ENCODE measurements at places on chromosomes 3 and 15.

- DNase-seq = no peak
Observed at GRCh38 chr3:10194328-10195071, 29.8 kb downstream of the IRAK2 start.

- DNase-seq = no peak
Observed at GRCh38 chr3:114863848-114864247, 283.2 kb downstream of the ZBTB20 start.

DNA sequence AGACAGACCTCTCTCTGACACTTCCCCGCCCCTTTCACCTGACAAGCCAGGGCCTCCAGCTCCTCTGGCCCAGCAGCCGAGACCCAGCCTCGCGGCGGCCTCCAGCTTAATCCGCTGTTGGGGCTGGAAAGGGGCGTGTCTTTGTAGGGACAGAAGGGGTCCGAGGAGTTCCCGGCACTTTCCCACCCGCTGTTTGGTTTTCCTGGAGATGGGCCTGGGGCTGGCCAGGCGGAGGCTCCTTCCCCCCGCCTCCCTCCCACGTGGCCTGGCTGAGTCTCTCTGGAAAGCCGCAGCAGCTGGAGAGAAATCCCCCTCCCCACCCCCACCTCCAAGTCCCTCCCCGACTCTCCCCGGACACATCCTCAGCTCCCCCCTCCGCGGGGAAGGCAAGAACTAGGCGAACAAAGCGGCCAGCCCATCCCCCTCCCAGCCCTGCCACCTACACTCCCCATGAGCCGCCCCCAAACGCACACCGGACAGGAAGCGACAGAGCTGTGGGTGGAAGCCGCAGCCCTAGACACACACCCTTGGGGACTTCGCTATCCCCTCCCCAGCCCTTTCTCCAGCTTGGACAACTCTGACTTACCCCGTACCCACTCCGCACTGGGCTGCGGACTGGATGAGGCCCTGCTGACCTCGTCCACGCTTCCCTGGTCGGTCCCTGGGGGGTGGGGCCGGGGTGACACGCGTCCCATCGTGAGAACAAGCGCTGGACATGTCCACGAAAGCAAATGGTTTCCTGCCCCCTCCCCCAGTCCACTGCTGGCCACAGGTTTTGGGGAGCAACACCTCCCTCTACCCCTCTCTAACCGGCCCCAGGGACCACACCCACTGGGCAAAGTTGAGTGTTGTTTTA, 1.2 kb downstream of the IGDCC4 start:
- no peak for DNase-seq

- no peak for DNase-seq
Observed at GRCh38 chr15:31434588-31435260, 108.1 kb downstream of the KLF13 start.

DNA sequence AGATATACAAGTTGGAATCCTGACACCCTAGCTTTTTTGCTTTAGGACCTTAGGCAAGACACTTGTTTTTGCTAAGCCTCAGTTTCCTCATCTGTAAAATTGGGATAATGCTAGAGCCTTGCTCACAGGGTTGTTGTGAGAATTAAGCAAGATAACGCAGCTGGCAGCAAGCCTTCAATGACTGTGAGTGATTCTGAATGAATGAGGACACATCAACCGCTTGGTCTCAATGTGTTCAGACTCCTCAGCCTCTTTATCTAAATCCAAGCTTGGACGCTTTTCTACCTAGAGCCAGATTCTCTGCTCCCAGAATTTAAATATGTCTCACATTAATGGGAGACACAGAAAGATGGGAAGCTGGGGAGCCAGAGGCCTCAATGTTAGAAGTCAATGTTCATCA, 11.8 kb upstream of the TLE3 start:
- no peak for DNase-seq

DNA sequence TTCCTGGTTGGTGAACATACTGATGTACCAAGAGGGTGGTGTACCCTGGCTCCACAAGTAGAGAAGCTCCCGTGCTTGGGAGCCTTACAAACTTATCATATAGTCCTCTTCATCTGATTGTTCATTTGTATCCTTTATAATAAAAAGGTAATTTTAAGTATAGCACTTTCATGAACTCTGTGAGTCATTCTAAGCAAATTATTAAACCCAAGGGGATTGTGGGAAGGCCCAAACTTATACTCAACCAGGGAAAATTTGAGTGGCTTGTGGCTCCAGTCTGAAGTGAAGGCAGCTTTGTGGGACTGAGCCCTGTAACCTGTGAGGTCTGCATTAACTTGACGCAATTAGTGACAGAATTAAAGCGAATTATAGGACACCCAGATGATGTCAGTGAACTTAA, 29.0 kb downstream of the TTBK2 start:
- DNase-seq = no peak

DNA sequence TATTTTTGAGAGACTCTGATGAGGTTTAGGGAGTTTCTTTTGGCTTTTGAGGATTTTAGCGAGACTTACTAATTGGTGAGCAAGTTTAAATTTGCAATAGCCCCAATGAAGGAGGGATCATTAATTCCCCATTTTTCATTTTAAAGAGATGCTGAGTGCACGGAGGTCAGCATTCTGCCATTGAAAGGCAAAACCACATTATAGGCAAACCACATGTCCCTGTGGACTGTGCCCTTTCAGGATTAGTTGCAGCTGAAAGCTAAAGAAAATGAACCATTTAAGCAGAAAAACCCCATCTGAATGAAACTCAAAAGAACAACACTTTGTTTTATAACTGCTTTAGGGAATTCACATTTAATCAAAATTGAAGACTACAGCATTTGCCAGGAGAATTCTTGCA, 246.5 kb downstream of the PDZRN3 start:
- no peak for DNase-seq

GRCh38 chr3:170589113-170589512, 3.2 kb upstream of the SLC7A14 start:
- DNase-seq = no peak

DNA sequence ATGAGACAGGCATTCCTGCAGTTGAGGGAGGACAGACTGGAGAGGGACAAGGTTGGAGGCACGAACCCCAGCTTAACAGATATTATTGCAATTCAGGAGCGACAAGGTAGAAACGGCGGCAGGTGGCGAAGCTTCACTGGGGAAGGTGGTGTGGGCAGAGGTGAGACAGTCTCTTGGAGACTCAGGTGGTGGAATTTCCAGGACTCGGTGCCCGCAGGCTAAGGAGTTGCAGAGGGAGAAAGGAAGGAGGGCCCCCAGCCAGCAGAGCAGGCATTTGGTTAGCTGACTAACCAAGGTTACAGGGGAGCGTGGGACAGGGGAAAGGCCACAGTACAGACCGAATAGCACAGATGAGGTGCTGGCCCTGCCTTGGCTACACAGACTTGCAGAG, 3.0 kb downstream of the FAM174B start:
- no peak for DNase-seq

GRCh38 chr3:119660474-119661440, at the start of gene POPDC2:
POPDC2 (minus strand) TSS chr3:119660589; CDS start chr3:119660423, 166 bp downstream.
- no peak for DNase-seq

DNA sequence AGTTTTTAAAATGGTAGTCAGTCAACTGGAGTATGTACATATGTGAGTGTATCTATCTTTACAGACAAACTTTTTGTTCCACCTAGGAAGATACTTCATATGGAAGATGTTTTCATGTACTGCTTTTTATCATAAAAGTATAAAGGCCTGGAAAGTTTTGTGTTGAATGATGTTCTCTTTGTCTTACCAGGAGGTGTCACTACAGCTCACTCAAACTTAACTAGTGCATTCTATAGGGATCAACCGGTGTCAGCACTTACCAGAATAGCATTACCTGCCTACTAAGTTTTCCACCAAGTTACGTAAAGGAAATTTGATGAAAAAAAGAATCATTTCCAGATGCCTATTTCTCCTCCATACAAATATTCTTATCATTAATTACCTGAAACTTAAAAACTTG, 522.6 kb upstream of the SEMA6D start:
- peak; percentile 7 for DNase-seq

DNA sequence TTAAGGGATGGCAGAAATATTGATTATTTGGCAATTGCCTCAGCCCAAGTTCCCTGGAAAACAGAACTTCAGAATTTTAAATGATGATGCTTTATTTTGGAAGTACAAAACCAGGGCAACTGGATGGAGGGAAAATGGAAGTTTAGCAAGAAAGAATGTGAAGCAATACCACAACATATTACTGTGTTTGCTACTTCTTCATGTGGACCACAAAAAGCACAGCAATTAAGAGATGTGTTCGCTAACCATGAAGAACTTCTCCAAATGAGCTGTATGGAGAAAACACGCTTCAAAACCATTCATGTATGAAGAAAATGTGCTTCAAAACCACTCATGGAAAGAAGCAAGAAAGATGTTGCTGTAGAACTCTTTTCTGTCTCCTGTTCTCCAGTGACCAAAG, 64.7 kb upstream of the ARL6 start:
- DNase-seq = no peak

GRCh38 chr3:153600896-153601295, 438.9 kb downstream of the RAP2B start:
- no peak for DNase-seq

- no peak for DNase-seq
Observed at GRCh38 chr3:185880600-185880999, 55.8 kb upstream of the IGF2BP2 start.

DNA sequence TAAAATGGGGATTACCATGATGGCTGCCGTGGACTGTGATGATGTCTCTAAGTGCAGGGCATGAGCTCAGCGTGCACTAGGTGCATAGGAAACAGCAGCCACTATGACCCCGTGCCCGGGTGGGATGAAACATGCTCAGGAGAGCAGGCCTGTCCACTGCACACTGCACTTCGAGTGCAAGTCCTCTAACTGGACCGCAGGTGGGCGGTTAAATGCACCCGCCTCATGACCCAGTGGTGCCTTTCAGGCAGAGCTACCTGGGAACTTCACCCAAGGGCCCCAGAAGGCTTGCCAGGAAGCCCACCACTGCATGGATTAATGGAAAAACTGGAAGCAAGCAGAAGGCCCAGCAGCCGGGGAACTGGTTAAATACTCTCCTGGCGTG, 34.0 kb downstream of the PRKCD start:
- DNase-seq = no peak

- no peak for DNase-seq
Observed at GRCh38 chr3:111605018-111605417, 9.9 kb upstream of the ZBED2 start.

DNA sequence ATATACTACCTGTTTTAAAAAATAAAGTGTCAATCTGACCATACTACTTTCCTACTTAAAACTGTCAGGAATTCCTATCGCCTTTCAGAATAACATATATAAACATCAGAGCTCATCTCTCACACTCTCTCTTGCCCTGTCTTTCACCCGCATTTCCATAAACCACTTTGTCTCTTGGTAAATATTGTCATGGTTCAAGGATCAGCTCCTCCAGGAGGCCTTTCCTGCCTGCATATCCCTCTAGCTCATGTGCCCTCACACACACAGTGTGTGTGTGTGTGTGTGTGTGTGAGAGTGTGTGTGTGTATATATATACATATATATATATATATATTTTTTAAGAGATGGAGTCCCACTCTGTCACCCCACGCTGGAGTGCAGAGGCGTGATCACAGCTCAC, 6.7 kb downstream of the SUMF1 start:
- DNase-seq = peak; percentile 59

DNA sequence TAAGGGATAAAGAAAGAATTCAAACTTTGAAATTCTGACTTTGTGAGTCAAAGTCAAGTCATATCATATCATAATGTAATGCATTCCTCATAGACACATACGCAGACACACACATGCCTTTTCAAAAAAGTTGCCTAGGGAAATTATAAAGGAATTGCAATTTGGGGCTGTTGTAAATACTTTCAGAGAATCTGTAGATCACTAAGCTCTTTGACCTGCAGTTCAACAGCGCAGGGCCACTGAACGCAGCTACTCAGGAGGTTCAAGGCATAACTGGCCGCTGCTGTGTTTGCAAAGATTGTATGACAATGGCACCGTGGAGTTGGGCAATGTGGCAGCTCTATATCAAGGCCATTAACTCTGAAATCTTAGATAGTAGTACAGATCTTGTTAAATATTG, 188.4 kb upstream of the THRB start:
- DNase-seq = no peak

- DNase-seq = no peak
Observed at GRCh38 chr3:116102037-116102436, 343.2 kb downstream of the LSAMP start.

DNA sequence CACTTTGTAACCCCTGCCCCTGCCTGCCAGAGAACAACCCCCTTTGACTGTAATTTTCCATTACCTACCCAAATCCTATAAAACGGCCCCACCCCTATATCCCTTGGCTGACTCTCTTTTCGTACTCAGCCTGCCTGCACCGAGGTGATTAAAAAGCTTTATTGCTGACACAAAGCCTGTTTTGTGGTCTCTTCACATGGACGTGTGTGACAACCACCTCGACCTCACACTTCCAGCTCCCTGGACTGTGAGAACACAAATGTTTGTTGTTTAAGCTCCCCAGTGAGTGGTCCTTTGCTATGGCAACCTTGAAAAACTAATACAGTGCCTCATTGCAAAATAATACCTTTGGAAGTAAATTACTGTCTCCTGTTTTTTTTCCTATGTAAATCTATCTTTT, 299.2 kb upstream of the POU1F1 start:
- DNase-seq = no peak

DNA sequence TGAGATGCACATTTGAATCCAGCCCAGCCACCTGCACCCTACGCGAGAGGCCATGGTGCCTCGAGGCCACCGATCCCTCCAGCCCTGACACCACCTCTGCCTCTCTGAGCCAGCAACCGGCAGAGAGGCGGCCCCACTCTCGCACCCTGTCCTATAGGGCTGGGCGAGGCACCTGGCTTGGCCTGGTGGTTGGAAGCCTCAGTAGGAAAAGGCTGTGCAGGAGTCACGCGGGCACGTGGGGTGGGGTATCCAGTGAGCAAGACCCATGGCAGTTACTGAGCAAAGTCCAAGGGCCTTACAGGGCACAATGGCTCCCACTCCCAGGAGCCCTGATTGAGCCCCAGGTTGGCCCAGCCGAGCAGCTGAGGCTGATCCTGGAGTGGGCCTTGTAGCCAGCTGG, 12.4 kb upstream of the DUSP7 start:
- no peak for DNase-seq

DNA sequence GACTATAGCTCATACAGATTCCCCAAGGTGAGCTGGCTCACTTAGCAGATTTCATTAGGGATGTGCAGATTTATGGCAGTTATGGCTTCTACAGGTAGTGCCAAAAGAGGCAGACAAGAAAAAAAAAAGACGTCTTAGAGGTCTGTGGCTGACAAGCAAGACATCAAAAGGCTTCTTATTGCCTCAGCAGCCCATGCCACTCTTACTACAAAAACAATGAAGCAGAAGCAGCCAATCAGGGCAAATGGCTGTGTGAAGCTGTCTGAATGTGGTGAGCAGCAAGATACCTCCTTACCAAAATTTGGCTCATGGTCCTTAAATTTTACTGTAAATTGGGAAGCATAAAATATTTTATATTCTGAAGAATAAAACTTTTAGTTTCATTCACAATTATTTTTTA, 557.5 kb upstream of the GOLIM4 start:
- no peak for DNase-seq

DNA sequence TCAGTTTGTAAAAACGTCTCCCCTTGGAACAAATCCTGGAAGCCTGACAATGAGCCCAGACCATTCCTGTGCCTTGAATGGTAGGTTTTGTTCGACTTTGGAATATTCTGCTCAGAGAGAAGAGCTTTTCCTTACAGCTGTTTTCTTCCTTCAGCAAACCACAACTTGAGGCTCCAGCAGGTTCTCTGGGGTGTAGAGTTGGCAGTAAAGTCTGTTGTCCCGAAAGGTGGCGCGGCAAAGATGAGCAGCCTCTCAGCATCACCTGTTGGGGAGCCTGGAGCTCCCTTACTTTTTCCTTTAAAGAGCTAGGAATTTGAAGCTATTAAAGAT, 65.4 kb downstream of the BOC start:
- no peak for DNase-seq
